NCI-H2081 treated with DMSO at 0.1 percent for 48 hours (cell line): ENCODE measurements at places on chromosomes 11 and 22.

GRCh38 chr11:126188332-126189108 lies 22.9 kb downstream of the RPUSD4 start:
- DNase-seq = no peak

DNA sequence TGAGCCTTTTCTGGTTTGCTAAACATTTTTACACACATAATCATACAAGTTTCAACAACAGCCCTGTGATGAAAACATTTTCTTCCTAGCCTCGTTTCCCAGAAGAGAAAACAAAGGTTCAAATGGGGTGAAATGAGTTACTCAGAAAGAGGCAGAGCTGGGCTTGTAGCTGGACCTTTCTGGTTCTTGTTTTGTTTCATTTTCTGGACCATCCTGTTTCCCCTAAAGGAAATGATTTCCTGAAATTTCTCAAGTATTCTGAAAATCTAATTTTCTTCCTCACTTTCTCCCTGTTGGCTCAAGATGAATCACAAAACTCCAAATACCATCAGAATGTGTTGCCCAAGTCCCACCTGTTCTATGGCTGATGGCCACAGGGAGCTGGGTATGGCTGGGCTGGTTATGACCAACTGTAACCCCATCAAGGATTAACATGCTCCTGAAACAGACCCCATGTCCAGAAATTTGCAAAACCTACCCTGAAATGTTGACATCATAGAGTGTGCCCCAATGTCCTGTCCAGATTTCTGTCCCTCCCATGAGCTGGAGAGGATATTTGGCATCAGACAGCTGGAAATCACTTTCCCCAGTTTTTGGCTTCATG lies 6.7 kb upstream of the APOL4 start:
- no peak for DNase-seq

GRCh38 chr11:10580623-10581022 lies 12.2 kb upstream of the LYVE1 start:
- no peak for DNase-seq

DNA sequence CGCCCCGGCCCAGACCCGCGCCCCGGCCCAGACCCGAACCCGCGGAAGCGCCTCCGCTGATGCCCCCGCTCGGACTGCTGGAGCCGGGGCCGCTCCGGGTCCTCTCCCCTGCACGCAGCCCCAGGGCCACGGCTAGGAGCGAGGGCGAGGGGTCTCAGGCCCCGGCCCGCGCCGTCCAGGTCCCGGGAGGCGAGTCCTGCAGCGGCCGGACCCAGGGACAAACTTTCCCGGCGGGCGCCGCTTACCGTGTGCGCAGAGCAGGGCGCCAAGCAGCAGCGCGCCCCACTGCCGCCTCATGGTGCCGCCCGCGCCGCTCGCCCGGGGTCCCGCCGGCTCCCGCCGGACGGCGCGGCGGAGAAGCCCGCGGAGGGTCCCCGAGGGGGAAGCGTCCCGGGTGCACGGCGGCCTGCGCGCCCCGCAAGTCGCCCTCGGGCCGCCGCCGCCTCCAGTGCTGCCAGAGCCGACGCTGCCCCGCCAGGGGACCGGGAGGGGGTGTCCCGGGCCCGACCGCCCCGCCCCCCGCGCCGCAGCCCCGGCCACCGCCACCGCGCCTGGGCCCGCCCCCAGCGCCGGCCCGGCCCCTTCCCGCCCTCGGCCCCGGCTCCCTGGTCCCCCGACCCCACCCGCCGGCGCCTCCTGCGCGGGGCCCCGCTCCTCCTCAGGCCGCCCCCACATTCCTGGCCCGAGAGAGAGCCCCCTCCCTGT lies at the start of gene LRP4:
TSS of gene LRP4 (minus strand) at position 468 of the 705 bp plus-strand sequence. CDS start at position 297, 171 bp downstream.
- DNase-seq = no peak

DNA sequence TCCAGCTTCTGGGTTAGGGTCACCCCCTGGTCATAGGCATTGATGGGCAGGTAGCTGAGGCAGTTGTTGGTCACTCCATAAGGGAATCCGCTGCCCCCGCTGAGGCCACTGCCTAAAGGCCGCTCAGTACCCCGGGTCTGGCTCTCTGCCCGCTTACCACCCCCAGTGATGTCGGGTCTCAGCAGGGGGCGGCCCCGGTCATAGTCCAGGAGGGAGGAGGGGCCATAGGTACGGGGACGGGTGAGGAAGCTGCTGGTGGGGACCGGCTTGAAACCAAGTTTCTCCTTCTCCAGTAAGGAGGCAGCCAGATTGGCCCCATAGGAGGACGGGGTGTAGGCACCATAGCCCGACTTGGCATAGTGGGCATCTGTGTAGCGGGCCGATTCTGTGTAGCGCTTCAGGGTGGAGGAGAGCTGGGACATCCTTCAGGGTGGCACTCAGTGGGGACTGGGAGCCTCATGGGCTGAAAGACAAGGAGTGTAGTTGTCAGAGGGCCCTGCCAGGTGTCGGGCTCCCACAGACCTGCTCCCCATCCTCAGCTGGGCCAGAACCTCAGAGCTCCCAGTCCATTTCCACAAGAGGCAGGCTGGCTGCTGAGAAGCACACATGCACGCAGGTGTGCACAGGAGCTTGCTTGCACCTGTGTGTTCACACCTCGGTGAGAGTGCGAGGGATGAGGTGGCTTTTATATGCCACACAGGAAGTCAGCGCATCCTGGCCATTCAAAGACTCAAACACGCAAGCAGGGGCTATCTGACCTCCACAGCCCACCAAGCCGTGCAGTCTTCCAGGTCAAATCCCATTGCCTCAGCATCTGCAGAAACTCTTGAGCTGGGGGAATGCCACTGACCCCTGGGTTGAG lies 8.2 kb downstream of the USP2 start:
- DNase-seq = no peak

DNA sequence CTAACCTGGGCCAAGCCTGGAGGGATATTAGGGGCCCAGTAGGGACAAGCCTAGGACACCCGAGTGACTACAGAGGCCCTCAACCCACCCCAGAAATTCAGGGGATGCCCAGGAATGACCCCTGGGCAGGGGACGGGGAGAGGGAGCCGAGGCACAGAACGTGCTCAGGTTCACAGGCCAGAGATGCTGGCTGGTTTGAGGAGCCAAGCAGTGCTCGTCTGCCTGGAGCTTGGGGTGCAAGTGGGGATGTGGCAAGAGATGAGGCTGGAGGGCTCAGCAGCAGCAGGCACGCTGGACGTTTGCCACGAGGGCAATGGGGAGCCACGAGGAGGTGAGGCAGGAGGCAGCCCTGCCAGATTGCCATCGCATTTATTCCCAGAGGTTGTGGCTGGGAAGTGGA lies 34.0 kb upstream of the EMID1 start:
- DNase-seq = no peak

- DNase-seq = no peak
Measured at GRCh38 chr11:68446046-68446725, 14.4 kb upstream of the PPP6R3 start.

- DNase-seq = no peak
Measured at GRCh38 chr22:42879371-42880021, 22.4 kb upstream of the ARFGAP3 start.

DNA sequence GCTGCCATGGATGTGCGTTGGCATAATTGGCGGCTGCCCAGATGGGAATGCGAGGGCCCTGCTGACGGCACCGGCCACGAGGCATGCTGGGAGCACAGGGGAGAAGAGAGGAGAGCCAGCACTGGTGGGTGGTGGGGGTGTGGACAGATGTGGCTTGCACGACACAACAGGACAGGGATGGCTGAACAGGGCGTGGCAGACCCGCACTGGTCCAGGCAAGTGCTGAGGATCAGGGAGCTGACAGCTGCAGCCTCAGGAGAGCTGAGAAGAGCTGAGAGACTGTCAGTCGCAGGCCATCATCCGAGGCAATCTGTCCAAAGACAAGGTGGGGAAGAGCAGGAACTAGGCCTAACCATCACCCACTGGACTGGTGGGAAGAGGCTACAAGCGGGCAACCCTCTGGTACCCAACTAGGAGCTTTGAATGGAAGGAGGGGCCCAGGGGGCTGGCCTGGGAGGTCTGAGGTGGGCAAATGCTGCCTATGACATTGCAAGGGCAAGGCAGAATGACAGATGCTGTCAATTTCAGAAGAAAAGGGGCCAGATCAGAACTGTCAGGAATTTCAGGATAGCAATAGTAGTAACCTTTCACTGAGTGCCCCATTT lies 2.4 kb downstream of the GNB1L start:
- DNase-seq = no peak

DNA sequence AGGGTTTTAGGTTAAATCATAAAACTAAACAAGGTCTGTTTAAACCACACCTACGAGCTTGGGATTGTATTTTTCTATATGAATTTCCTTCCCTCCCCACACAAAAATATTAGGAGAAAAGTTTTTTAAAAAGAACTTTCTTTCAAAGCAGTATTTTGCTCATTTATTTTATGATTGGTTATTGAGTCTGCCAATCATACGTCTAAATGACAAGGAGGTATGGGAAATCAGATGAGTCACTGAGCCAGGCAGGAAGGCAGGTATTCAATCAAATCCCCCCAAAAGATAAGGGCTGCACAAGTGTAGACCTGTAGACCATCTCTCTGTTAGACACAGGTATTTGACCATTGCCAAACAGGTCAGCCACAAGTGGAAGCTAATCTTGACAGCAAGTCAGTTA lies 440.1 kb upstream of the CCDC90B start:
- DNase-seq = no peak

GRCh38 chr11:74182635-74183034 lies 11.5 kb downstream of the PPME1 start:
- no peak for DNase-seq

DNA sequence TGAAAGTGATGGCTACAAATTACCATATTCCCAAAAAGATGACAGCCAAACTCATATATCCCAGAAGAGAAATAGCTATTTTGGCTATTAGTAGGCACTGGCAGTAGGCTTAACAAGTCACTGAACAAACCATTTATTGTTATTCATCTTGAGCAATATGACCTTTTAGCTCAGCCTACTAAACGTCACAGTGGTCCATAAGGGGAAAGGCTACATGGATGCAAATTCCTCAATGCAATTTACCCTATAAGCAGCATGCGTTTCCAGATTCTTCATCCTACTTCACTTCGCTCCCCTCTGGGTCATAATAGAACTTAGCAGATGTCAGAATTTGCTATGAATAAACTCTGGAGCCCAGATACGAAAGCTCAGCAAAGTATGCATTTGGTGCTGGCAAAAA lies 114.0 kb downstream of the SIK3 start:
- no peak for DNase-seq

- no peak for DNase-seq
Measured at GRCh38 chr11:104602643-104603042, 295.6 kb downstream of the CASP12 start.

DNA sequence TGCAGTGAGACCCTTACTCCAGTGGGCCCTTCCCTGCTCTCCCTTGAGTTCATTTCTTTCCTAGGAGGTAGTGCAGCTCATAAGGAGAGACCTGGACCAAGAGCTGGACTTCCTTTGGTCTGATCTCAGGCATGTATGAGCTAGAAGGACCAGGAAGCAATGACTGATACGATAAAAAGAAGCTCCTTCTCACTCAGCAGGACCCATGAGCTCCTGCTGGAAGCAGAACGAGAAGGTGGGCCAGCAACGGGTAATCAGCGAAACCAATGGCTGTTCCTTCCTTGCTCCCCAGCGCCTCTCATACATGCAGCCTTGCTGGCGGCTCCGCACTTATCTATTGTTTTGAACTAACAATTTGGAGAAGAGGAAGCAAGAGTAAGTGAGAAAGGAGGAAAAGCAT lies 56.8 kb downstream of the RPUSD4 start:
- DNase-seq = no peak

DNA sequence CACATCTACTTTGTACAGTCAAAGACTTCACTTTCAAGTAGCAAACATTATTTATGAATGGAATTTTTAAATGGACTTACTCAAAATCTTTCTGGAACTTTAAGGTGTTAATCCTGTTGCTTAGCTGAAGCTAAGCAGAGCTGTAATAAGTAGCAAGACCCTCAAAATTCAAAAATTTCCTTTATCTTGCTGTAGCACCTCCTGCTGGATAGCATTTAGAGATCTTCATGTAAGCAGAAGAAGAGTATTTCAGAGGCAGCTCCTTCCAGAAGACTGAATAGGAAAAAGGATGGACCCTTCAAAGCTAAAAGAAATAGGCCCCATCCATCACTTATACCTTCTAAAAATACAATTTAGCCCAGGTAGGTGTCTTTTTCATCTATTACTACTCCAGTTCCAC lies 3.4 kb downstream of the PHF21A start:
- DNase-seq = no peak

DNA sequence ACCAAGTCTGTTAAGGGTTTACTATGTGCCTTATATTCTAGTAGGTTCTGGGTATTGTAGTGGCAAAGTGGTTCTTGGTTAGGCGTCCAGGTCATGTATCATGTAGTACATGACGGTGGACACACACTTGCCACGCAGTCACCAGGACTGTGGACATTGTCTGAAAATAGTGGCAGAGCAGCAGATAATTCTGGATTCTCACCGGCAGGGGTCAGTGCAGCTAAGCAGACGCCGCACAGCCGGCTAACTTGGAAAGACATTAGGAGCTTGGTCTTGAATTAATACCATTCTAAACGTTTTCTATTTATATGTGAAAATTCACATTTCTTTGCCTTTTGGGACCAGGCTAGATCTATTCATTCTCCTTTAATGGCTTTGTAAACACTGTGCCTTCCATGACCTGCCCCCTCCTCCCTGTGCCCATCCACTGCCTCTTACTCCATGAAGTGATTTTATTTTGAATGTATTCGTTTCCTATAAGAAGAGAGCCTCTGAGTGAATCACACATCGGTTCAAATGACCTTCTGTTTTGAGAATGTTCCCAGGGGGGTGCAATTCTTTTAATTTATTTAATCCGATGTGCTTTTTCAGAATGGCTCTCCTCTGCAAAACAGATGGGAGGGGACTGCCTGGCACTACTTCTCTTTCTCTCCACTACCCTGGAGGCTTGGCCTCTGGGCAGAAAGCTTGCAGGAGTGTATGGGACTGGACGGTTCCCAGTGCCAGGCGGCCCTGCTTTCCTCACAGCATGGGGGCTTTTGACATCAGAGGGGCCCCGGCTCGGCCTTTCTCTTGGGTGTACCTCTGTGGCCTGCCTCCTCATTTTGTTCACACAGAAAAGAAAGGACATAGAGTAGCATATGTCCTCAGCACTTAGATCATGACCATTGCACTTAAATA lies 378.0 kb downstream of the NTM start:
- peak; percentile 11 for DNase-seq

GRCh38 chr11:65880844-65881421 lies 1.3 kb downstream of the CTSW start:
- DNase-seq = no peak

DNA sequence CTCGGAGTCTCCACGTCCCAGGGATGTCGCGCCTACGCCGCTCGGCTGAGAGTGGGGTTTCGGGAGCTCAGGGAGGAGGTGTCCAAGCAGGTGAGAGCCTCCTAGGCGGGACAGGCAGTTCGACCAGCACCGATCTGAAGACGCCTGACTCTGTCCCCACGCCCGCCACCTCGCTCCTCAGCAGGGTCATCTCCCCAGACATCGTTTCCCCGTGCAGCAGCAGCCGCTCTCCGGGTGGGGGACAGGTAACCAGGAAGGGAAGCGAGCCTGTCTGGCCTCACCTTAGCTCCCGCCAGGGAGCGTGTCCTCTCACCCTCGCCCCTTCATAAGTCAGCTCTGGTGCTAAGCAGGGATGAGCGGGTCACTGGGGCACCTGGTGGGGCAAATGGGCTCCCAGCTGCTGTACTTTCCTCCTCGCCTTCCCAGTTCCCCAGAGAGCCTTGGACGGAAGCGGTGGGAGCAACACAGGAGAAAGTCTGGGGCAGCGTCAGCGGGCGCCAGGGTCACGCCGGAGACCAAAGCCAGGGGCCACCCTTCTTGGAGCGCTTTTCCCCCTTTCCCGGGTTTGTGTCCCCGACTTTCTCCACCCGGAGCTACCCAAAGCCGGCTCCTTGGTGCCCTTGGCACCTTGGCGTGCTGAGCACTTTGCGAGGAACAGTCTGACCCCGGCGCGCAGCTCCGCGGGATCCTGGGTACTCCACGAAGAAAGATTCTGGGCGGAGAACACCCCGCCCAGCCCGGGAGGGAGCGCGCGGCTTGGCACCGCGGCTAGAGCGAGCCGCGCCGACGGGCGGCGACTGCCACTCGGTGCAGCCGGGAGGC lies 1.6 kb downstream of the SPON1 start:
- DNase-seq = no peak
